ENCODE measurements at places on chromosomes 5 and 9.

DNA sequence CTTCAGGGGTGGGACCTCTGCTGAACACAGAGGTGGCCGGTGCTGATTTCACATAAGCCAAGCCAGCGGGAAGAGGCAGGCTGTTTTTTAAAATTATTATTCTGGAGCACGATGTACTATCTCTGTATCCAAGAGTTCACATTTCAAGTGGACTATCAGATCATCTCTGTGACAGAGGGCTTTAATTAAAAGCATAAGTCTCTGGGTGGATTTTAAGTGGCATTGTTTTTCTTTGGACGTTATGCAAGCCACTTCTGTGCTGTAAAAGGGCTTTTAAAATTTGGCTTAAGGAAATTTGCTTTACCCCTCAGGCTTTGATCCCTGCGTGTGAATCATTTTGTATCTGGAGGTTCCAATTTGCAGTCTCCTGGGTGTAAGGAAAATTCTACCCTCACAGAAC lies 124.7 kb downstream of the PALM2AKAP2 start:
- DNase-seq, result no peak

DNA sequence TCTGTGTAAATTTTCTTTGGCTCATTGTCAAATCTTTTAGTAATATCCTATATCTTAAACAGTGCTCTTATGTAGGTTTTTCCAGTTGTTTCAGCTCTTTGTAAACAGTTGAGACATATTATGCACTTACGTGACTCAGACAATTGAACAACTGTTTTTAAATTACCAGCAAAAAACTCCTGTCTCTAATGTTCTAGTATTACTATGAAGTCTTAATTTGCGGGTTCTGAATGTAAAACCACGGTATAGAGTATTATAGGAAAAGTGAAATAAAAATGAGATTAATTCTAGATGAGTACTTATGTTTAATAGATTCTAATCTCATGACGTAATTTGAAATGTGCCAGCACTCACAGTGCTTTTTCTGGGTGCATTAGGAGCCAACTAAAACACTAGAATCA lies 136.0 kb downstream of the GDNF start:
- DNase-seq, result no peak

GRCh38 chr9:22201256-22201655 lies 192.2 kb upstream of the CDKN2B start:
- DNase-seq, result no peak

- no peak for DNase-seq
Observed at GRCh38 chr5:28324174-28324573, 1285.8 kb upstream of the CDH9 start.

- DNase-seq, result no peak
Observed at GRCh38 chr5:65132386-65132785, 349.3 kb downstream of the ADAMTS6 start.

DNA sequence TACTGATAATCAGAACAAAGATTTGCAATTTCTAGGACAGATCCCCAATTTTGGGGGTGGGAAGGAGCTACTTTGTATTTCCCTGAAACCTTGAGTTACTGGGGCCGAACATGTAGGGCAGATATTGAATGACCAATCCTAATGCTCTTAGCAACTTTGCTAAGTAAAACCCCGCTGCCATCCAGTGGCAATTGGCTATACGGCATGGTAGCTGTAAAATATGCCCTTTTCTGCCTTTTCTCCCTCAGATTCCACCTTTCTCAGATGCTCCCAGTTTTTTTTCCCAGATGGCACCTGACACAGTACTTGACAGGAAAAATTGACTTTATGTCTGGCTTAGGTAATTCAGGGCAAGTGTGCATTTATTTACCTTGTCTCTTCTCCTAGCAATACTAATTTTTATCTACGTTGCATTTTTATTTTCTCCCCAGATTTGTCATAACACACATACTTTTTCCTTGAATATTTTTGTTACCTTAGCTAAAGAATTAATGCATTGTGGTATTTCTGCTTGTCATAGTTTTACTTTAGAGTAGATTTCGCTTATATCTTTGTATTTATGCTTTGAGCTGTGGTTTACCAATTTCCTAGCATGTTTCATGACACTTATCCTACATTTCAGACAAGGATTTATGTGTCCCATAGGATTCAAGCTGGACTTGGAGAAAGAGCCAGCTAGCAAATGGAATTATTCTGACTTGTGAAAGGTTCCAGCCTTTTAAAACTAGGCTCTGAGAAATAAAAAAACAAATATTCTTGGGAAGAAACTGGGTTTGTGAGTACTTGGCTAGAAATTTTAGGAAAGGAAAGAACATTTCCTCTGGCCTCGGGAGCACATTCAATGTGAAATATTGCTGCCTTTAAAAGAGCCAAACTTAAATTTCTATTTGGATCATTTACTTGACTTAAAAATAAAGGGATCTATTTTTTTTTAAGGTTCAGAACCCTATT lies 37.4 kb downstream of the PIK3R1 start:
- DNase-seq, result no peak

DNA sequence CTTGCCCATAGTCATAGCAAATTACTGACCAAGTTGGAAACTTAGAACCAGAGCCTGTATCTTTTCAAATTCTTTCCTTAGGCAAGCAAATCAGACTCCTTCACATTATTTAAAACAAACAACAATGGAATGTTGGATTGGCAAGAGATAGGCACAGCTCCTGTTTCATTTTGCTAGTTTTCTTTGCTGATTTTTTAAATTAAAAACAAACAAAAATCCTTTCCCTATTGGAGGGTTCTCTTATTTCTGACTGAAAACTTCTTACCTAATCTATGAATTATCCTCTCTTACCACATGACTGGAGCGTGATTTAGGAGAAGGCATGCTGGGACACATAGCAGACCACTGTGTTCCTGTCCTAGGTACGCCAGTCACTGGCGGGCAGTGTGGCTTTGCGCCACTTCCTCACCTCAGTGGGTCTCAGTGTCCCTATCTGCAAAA lies 63.0 kb downstream of the TTC39B start:
- no peak for DNase-seq

- DNase-seq, result no peak
Observed at GRCh38 chr9:129487658-129488483, 133.0 kb downstream of the C9orf50 start.

DNA sequence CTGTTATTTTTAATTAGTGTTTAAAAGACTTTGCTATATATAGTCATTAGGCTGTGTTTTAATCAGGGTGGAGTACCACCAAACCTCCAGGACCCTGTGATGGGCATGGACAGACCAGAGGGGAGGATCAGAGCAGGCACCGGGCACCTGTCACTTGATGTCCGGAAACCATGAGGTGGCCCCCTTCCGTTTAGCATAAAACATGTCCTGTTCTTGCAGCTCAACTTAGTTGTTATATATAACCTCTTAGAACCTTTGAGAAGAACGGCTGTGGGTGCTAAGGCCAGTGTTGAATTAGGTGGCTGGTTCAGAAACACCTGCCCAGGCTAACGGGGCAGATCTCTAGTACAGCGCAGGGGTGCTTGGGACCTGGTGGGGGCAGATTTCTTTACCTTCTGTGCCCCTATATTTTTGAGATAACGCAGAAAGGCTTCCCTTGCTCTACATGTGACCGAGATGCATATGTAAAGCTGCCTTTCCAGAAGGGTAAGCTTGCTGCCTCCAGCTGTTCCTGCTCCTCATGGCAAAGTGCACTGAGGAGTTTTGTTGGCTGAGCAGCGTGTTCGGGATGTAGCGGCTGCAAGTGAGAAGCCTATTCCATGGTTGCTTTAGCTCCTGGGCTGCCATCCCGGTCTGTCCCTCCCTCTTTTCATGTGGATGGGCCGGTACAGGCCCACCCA lies 255.5 kb downstream of the FANCC start:
- no peak for DNase-seq

DNA sequence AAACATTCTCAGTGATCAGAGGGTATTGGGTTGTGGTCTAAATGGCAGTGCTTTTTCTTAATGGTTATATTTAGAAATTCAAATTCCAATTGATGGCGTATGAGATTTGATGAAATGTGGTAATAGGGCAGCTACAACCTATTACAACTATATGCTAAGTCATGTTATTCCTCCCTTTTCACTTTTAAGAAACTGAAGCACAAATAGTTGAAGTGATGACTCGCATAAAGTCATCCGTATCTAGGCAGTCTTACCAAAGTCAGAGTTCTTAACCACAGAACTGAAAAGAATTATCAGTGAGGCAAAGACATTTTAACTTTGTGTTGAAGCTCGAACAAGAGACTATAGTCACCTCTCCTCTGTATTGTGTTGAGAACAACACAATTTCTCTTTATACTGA lies 28.2 kb downstream of the C9orf152 start:
- no peak for DNase-seq

DNA sequence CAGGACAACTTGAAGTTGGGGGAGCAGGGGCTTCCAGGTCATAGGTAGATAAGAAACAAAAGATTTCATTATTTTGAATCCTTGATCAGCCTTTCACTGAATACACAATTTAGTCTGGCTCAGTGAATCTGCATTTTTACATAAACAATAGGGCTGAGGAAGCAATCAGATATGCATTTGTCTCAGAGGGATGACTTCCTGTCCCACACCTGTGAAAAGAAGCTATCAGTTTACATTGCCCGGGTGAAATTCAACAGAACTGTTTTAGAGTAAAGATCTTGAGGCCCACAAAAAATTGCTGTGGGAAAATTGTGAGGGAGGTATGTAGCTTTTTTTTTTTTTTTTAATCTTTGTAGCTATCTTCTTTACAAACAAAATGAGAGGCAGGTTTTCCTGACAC lies 38.3 kb downstream of the DNAJB5 start:
- no peak for DNase-seq

- no peak for DNase-seq
Observed at GRCh38 chr5:126186210-126186609, 237.0 kb upstream of the GRAMD2B start.

GRCh38 chr5:108827131-108827530 lies 79.4 kb downstream of the FER start:
- no peak for DNase-seq

- DNase-seq, result no peak
Observed at GRCh38 chr5:28009576-28009975, 971.2 kb upstream of the CDH9 start.

DNA sequence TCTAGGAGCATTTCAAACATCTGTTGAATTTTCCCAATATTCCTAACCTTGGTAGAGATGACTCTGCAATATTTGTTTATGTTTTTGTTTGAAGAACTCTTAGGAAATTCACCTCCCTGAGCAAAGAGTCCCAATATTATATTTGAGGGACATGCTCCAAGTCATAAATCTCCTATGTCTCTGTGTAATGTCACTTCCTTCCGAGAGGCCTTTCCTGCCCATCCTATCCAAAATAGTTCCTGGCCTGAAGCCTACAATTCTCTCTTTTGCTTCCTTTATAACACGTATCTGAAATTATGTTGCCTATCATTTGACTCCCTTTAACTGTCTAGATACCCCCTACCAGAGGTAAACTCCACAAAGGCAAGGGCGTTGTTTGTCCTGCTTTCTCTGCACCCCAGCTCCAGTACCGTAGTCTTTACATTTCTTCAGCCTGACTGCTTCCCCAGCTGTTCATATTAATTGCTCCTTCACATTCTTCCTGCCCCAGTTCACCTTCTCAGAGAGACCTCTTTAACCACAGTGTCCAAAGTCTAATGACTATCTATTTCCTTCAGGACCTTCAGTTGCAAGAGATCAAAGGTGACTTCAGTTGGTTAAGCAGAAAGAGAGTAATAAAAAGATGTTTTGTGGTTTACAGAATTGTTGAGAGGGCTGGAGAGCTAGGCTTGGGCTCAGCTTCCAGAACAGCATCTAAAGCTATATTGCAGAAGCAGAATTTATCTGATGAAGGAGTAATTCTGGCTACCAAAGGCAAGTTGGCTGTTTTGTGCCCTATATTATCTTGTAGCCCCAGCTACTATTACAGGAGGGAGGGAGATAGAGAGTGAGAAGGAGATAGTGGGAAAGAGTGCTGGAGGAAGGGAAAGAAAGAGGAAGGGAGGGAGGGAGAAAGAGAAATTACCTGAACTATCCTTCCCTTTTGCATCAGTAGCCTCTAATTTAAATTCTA lies 109.3 kb upstream of the TMEM161B start:
- no peak for DNase-seq

DNA sequence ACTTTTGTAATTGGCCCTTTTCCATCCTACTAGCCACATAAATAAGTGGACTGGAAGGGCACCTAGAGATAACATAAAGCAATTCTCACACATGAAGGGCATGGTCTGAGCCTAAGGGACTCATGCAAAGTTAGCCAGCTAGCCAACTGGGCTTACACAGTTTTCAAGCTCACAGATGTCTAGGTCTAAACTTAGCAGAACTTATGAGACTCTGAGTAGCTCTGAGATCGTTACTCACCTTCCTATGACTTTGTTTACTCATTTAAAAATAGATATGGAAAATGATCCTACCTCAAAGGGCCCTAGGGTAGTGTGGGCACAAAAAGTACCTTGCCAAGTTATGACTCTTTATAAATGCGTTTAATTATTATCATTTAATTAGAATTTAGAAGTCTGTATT lies 410.4 kb upstream of the MPDZ start:
- no peak for DNase-seq

DNA sequence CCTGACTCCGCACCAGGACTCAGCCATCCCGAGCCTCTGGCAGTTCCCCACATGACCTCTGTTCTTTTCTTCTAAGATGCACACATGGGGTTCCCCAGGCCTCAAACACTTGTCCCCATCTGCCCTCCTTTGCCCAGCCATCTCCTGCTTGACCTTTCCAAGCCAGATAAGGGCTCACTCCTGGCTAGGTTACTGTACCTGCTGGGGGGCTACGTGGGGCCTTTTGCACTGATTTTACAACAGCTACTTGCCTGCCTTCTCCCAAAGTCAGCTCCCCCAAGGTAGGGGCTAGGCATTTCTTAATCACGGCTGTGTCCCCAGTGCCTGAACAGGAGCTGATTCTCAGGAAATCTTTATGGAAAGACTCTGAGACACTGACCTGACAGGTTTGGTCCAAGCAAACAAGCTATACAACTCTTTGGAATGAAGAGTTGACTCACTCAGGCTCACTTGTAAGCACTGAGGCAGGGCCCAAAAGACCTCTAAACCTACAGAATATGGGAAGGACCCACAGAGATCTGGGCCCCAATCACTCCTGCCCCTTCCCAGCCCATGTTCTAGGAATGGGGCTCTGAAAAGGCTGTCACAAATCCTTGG lies 2.5 kb downstream of the MACROH2A1 start:
- DNase-seq, result no peak

DNA sequence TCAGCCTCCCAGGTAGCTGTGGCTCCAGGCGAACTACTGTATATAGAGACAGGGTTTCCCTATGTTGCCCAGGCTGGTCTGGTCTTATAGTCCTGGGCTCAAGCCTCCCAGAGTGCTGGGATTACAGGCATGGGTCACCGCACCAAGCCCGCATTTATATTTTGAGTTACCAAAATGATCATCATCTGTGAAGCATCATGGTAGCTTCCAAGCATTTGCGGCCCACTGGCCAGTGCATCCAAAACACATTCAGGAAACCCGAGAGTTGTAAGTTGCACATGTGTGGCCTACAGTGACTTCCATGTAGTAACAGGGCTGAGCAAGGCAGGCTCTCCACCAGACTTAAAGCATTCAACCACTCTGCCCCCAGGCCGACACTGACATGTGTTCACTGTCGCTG lies 2.3 kb downstream of the BRD3OS start:
- DNase-seq, result no peak

DNA sequence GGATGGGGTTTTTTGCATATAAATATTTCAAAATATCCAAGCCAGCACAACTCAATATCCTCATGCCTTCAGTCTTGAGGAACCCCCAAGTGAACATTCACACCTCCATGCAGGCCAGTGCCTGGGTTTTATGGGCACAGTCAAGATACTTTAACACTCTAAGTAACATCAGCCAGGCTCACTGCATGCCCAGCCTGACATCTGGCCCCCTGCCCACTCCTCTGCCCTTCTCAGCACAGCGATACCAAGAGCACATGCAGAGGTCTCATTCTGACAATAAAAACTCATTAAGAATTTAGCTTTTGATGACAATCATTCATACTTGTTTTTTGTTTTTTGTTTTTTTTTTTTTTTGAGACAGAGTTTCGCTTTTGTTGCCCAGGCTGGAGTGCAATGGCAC lies 250.0 kb downstream of the CWC27 start:
- no peak for DNase-seq

Measured in right lung (tissue), 10 donors.